ENCODE measurements at places on chromosomes 13 and 19. TPM values are rescaled to one million over a fixed set of nuclear protein-coding genes. Genes with fewer than 3 reads are reported as not detected.

DNA sequence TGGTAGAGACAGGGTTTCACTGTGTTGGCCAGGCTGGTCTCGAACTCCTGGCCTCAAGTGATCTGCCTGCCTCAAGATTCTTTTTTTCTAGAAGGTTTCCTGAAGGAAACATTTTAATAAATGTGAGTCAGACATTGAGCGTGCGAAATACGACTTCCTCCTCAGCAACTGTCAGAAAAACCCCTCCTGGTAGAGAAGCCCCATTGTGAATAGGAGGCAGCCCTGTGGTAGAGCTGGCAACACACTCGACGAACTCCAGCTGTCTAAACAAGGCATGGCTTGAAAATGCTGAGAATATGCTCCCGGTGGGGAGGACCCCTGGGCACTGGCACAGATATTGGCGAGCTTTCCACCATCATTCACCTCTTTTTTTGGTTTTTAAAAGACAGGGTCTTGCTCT is 9.8 kb downstream of the ZNF333 start:
- DNase-seq = no peak

DNA sequence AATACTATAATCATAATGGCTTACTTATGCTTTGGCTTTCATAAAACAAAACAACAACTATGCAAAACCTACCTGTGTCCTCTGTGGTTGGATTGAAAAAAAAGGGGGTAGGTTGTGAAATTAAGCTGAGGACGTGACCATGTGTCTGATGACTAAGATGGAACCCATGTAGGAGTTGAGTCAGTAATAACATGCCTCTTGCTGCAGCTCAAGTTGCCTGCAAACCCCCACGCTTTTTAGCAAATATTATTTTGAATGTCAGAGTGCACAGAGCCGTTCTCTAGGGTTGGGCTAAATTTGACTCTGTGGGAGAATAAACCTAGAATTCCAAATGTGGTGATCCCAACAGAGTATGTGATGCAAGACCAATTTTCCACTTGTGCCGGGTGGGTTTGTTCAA is 209.3 kb downstream of the KCNRG start:
- no peak for DNase-seq

- no peak for DNase-seq
Observed at GRCh38 chr19:3080286-3080685, 13.9 kb upstream of the GNA11 start.

- peak; percentile 46 for DNase-seq
Observed at GRCh38 chr19:5340637-5341447, at the start of gene PTPRS. TSS of gene PTPRS (minus strand) at chr19:5340812. CDS start at chr19:5286140, 54,672 bp downstream.

DNA sequence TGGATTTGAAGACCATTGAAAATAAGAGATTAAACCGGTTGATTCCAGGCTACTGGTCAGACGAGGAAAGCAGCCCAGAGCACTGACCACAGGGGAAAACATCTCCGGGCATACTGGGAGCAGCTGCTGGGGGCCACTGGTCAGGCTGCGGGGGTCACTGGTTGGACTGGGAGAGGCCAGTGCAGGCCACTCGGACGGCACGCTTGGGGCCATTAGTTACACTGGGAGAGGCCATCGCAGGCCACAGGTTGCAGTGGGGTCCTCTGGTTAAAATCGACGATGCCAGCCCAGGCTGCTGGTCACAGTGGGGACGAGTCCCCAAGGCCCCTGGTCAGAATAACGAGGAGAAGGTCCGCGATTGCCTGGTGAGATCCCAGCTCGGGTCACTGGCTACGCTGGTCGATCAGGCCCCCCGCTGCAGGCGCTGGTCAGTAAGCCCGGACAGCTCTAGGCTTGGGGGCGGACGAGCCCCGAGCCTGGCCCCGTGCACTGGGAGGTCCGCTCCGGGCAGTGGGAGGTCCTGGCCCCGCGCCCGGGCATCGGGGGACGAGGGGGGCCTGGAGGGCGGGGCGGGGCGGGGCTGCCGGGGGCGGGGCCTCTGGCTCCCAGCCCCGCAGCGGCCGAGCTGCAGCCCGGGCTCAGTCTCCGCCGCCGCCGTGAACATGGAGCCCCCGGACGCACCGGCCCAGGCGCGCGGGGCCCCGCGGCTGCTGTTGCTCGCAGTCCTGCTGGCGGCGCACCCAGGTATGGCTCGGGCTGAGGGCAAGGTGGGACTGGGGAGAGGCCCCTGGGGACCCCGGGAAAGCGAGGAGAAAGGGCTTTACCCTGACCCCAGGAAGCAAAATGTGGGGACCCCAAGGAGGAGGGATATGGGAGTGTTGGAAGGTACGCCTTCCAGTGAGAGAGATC is at the start of gene BCAM:
TSS of gene BCAM (plus strand) at position 641 of the 909 bp plus-strand sequence. CDS start at position 663, 22 bp downstream.
- peak; percentile 76 for DNase-seq

- DNase-seq = no peak
Observed at GRCh38 chr19:11423791-11424181, 4.7 kb upstream of the RGL3 start.

GRCh38 chr13:66807251-66807650 is 422.9 kb downstream of the PCDH9 start:
- DNase-seq = no peak

DNA sequence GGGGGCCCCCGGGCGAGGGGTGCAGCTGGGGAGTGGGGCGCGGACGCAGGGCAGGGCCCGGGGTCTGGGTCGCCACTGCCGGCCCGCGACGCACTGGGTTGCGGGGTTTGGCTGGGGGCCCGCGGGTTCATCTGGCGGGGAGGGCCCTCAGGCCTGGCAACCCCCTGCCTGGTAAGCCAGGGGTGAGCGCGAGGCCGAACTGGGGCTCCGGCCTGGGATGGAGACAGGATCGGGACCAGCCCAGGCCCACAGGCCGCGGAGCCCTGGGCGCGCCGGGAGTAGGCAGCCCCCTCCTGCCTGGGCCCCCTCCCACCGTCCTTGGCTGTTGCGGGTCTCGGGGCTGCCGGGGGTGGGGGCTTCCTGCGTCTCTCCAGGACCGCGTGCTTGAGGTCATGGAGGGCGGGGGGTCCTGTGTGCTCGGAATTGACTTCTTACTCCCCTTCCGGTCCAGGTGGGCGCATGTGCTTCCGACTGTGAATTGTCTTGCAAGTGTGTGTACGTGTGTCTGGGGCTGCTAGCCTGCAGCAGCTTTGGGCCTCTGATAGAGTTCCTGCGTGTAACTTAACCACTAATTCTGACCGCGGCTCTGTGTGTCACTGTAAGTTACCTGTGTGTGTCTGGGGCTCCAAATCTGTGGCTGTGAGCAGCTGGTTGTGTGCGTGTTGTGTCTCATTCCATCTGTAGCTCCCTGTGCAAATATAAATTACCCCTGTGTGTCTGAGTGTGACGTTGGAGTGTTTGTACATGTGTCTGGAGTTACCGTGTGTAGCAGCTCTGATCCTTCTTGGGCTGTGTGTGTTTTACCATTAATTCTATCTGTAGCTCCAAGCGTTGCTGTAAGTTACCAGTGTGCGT is 751 bp downstream of the GRAMD1A start:
- DNase-seq = peak; percentile 86

DNA sequence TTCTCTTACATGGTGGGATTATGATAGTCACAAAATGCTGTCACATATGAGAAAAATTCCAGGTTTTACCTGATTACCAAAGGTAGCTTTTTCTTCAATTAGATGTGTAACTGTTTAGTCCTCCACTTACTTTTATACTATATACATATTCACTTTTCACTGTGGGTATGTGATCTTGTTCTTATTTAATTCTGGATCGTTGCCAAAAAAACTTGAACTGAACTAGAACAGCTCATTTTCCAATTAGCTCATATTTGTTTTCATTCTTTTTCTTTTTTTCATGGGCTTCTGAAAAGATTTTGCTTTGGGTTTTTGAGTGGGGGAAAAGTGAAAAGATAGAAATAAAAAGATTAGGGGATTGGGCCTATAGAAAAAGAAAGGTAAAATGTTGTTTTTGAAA is 291.9 kb downstream of the NDFIP2 start:
- no peak for DNase-seq

DNA sequence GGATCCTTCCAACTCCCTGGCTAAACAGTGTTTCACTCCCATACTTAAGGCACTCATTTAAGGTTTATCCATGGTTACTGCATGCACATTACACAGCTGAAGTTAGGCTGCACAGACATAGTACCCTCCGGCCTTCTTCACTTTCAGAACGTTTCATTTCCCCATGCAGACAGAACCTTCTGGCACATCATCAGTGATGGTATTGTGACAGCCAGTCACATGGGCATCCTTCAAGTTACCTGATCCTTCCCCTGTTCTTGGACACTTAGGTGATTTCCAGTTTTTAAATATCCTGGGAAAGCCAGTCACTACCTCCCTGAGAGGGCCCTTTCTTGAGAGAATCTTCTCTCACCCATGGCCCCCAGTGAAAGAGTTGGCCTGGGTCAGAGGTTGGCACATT is 9.1 kb downstream of the SMIM7 start:
- no peak for DNase-seq

DNA sequence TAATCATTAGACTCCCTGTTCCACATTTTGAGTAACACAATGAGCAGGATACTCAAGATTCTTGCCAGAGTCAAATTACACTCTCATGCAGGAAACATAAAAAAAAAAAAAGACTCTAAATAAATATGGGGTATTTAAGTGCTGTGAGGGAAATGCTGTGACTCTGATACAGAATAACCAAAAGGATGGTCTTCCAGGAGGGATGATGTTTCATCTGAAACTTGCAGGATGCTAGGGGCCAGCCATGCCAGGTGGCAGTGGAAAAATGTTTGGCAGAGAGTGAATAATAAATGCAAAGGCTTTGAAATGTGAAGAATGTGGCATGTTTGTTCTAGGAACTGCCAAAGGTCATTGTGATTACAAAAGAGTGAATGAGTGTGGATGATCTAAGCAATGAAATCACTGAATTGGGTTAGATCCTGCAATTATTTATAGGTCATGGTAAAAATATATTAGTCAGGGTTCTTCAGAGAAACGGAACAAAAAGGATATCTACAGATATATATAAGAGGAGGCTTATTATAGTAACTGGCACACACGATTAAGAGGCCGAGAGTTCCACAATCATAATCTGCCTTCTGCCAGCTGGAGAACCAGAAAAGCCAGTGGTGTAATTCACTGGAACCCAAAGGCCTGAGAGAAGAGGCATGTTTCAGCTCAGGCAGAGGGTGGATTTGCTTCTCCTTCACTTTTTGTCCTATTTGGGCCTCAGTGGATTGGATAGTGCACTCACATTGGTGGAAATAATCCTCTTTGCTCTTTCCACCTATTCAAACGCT is 1832.8 kb upstream of the MIR17HG start:
- DNase-seq = peak; percentile 17

DNA sequence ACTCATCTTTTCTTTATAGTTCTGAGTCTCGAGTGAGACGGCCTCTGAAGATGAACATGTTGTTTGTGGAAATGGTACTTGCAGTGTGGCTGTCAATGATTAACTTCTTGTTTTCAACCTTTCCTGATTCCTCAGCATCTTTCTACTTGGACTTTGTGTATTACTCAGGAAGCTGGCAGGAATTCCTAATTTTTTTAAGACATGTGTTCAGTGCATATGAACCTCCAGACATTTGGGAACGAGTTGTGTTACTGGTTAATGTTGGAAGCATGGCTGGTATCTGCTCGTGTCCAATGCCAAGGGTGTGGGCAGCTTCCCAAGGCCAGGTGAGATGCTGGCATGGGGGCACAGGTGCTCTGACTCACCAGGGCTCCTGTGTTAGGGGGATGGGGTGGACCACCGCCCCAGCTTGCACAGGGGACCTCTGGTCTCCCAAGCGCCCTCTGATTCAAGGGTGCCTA is 61.1 kb upstream of the MCF2L start:
- DNase-seq = no peak

DNA sequence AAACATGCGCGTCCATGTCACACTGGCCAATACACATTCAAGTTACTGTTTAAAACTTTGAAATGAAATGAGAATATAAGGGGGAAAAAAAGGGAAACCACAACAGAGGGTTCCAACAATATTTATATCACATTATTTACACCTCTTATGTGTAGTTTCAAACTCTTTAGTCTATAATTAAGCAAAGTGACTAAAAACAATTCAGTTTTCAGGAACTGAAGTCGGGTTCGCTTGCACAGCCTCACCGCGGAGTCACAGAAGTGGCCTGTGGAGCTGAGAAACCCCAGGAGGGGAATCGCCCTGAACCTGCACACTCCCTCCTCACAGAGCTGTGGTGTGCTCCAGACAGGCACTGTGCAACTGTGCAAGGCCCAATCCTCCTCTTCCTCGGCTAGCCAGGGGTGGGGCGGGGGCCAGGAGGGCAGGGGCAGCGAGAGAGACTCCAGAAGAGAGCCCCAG is 75.9 kb downstream of the STK24 start:
- no peak for DNase-seq

GRCh38 chr13:32415019-32415418 is 12.9 kb downstream of the N4BP2L1 start:
- DNase-seq = no peak

GRCh38 chr13:31053896-31054295 is 107.8 kb downstream of the HSPH1 start:
- no peak for DNase-seq

DNA sequence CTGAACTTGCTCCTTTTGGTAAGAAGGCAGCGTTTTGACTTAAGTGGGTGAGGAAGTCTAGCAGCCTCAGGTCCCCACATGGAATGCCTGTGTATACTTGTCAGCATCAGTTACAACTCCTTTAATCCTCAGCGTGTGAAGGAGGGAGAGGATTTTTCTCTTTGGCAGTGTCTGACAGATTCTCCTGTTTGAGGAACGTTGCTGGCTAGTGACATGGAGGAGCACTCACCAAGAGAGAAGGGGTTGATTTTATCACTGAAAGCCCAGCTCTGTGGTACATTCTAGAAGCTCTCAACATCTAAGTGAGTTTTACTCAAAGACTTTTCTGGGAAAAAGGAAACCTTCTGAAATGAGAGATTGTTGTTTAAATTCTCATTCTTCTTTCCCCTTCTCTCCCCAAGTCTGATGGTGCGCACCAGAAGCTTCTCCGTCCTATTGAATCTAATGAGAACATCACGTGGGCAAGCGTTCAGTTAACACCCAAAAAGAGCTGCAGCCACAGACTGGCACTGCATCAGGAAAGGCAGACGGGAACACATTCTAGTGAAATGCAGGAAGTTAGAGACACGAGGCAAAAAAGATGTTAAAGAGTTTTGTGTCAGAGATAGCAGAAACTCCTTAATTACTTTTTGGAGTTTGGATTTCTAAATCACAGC is 58.2 kb downstream of the GJA3 start:
- no peak for DNase-seq

- DNase-seq = no peak
Observed at GRCh38 chr13:39259371-39260140, 221.3 kb downstream of the NHLRC3 start.

GRCh38 chr13:50509167-50509566 is 334.3 kb downstream of the DLEU7 start:
- DNase-seq = no peak

GRCh38 chr19:47402504-47402903 is 16.8 kb downstream of the MEIS3 start:
- peak; percentile 29 for DNase-seq

Gene ZNF611
- 24.6 TPM for total RNA-seq

Gene CBLC
- total RNA-seq = 5.2 TPM

Gene FGF22
- 0.21 TPM for total RNA-seq

Gene SLC7A10
- total RNA-seq = not detected

Gene PGLYRP1
- 0.38 TPM for total RNA-seq

Gene NCCRP1
- not detected for total RNA-seq

Gene FLT1
- total RNA-seq = 25.2 TPM

Gene GIPR
- total RNA-seq = 5.4 TPM

Gene BBC3
- 8.7 TPM for total RNA-seq
